Erythroblast (primary cell): ENCODE measurements at places on chromosomes 3 and 15.

GRCh38 chr15:31298707-31299172 is 27.9 kb upstream of the KLF13 start:
- peak; percentile 94 for DNase-seq

GRCh38 chr15:38208206-38208605 is 44.4 kb upstream of the SPRED1 start:
- no peak for DNase-seq

GRCh38 chr3:124281453-124282316 is 289.8 kb upstream of the ROPN1 start:
- DNase-seq, result no peak

DNA sequence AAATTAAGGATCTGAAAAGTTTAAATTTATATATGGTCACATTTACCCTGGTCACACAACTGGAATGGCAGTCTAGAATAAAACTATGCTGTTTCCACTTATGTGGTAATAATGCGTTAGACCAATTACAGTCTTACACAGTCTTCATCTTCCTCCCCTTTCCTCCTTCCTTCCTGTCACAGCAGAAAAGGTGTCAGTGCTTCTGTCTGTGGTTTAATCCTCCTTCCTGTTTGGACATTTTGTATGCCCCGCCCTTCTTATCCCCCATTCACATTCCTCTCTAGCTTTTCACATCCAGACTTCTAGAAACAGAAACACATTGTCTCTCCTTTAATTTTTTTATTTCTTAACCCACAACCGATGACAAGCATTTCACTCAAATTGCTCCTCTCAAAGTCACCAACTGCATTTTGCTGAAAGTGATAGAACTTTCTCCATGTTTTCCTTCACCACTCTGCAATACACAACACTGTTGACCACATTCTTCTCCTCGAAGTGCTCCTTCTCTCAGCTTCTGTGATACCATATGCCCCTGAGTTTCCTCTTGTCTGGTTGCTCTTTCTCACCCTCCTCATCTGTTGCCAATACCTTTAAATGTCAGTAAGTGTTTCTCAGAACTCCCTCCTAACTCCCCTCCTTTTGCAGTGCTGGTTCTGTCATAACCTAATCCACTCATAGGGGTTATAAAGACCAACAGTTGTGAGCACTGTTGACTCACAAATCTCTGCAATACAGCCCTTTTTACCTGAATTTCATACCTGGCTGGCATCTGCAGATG is 271.6 kb downstream of the UBE2E2 start:
- DNase-seq, result no peak

- DNase-seq, result no peak
Observed at GRCh38 chr3:8761866-8762265, 7.5 kb downstream of the OXTR start.

- DNase-seq, result no peak
Observed at GRCh38 chr3:126313580-126314304, 43.5 kb downstream of the KLF15 start.

- no peak for DNase-seq
Observed at GRCh38 chr3:176183181-176183580, 1014.1 kb downstream of the TBL1XR1 start.

- no peak for DNase-seq
Observed at GRCh38 chr3:107001635-107002034, 375.6 kb upstream of the CCDC54 start.

DNA sequence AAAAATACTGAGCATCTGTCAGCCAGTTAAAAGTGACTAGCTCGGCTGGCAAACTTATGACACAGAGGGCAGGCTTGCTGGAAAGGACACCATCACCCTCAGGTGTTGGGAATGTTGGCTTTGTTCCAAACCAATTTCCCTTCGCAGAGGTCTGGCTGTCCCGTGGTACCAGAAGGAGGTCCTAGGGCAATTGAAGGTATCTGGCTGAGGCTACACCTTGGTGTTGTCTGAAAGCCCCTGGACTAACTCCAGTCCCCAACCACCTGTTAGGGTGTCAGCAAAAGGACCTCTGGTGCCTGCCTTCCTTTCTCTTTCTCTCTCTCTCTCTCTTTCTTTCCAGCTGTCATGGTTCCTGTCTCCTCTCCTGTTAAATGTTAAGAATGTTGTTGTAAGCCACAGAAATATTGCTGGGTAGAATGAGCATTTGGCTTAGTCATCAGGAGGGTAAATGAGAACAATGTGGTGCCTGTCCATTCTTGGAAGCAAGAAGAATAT is 12.5 kb downstream of the PRR20G start:
- no peak for DNase-seq

DNA sequence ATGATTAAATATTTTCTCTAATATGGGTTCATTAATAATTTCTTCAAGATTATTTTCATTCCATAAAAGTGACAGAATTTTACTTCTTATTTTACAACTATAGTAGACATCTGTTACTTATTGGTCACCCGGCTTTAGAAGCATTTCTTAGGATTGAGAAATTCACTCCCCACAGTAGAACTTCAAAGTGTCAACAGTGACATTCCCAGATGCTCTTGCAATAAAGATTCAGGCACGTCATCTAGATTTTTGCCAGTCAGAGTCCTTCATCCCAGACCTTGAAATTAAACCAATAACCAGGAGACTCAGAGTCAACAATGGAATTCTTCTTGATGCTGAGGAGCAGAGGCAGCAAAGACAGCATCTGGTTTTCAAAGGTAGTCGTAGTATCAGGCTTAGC is 190.8 kb downstream of the VGLL3 start:
- DNase-seq, result no peak

- no peak for DNase-seq
Observed at GRCh38 chr3:30943206-30943605, 48.7 kb upstream of the GADL1 start.

DNA sequence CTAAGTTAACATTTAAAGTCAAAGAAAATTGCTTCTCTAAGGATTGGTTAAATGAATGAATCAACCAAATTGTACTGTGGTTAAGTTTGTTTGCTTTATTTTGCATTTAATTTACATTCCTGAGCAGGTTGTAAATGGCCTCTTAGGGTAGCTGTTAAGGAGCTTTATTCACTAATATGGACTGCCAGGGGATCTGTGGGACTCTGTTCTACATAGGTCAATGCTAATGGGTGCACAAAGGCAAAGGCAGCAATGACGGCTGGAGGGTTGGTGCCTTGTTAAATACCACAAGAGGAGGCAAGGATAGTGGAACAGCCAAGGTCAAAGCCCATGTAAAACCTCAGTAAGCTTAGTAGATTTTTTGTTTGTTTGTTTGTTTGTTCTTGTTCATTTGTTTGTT is 89.3 kb upstream of the P2RY1 start:
- no peak for DNase-seq

- DNase-seq, result peak; percentile 47
Observed at GRCh38 chr3:36843065-36844051, 79.0 kb upstream of the DCLK3 start.

GRCh38 chr3:37941608-37942508 is 48.7 kb upstream of the VILL start:
- DNase-seq, result no peak

DNA sequence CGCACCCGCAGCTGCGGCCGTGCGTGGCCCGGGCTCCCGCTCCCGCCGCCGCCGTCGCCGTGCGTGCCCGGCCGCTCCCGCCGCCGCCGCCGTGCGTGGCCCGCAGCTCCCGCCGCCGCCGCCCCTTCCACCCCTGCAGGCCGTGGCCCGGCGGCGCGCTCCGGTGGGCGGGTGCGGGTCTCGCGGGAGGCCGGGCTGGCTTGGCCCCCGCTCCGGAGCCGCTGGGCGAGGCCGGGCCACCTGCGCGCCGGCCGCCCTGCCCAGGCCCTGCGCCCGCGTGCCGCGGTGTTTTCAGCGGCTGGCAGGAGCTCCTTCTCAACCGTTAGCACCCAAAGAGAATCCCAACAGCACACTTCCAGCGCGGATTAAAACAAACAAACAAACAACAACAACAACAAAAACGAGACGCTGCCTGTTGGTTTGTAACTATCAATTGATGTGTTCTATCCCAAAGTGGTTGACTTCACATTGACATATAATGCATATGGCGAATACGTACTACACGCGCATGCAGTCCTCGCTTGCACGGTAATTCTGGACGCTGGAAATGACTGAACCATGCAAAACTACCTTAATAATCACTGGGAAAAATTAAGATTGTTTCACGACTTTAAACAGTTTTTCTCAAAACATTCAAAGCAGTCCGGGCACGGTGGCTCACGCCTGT is 113.7 kb upstream of the GOLGA8J start:
- no peak for DNase-seq

DNA sequence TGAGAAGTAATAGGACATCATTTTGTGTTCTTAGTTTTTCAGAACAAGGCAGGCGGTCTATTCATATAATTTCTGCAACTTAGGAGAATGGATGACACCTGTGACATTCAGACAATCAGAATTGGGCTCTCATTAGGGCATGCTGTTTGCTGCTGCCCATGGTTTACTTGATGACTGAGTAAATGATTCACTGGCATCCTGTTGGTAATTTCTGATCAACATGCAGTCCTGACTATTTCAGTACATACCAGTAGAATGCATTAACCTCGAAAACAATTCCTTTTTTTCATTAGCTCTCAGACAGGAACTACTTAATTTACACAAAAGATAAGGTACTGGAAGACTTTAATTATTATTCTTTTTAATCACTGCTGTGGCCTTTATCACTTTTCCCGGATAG is 641.6 kb downstream of the NSUN3 start:
- no peak for DNase-seq

DNA sequence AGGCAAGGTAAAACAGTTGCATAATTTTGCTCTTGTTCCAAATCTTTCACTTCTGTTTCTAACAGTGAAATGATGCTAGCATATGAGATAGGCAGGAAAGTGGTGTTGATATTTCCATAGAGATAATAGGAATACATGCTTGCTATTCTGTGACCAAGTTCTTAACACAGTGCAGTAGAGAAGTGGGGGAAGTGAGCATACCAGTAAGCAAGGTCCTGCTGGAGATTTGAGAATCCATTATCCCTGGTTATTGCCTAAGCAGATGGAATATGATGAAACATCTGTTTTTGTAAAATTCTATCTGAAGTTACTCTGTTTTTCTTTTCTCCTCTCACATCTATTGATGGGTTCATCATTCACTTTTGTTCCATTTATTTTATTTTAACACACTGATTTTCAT is 28.7 kb downstream of the USP8 start:
- no peak for DNase-seq

- DNase-seq, result no peak
Observed at GRCh38 chr3:60445446-60445845, 805.8 kb downstream of the FHIT start.

DNA sequence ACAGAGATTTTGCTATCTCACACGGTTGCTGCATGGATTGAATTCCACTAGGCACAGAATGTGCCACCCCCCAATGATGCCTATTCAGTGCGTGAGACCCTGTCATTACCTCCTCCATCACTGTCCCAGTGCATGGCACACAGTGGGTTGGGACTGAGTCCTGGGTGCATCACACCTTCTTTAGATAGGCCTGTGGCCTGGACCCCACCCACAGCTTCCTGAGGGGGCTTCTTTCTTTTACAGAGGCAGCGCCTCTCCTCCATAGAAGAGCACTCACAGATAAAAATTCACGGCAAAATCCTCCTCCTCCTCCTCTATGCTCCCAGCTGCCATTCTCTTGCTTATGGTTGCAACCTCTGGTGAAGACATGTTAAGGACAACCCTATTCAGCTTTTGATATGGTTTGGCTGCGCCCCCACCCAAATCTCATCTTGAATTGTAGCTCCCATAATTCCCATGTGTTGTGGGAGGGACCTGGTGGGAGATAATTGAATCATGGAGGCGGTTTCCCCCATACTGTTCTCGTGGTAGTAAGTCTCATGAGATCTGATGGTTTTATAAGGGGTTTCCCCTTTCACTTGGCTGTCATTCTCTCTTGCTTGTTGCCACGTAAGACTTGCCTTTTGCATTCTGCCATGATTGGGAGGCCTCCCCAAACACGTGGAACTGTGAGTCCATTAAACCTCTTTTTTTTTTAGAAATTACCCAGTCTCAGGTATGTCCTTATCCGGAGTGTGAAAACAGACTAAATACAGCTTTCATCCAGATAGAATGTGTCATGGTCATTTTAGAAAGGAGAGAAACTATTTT is 147.6 kb downstream of the KLF13 start:
- DNase-seq, result no peak

GRCh38 chr15:30924353-30924752 is 20.6 kb downstream of the FAN1 start:
- DNase-seq, result no peak
